NCI-H1048 (cell line): ENCODE measurements at places on chromosomes 7 and 10.

DNA sequence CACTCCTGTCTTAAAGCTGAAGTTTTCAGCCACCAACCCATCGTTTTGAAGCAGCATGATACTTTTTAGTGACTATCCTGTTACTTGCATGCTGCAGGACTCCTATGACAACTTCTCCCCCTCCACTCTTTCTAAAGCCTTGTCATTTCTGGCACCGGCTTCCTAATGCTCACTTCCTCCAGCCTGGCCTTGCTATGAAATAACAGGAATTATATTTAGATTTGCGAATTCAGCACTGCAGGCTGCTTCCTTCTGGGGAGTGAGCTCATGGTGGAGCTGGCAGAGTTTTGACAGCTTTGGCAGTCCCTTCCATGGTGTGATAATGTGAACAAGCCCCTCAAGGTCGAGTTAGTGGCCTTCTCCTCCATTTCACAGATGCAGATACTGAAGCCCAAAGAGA, 13.4 kb downstream of the BLNK start:
- DNase-seq = no peak

GRCh38 chr7:34837801-34838201, 179.8 kb downstream of the NPSR1 start:
- DNase-seq = no peak

DNA sequence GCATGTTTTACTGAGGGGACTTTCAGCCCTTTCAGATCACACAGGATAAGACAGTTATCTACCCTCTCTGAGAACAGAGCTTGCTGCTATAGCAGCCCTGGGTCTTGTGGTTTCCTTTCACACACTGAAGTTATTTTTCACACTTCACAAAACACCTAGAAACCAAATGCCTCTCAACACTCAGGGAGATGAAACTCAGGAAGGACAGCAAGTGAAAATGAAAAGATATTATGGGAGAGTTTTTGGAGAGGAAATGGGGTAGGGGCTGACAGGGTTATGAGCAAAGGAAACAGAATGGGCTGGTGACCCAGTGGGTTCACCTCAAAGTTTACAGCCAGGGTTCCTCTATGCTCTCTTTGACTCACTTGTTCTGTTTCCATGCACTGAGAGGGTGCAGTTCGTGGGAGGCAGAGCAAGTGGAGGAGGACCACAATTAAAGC, 17.0 kb upstream of the GIMAP2 start:
- no peak for DNase-seq

- DNase-seq = no peak
Observed at GRCh38 chr10:80158598-80159127, 26.1 kb downstream of the PLAC9 start.

DNA sequence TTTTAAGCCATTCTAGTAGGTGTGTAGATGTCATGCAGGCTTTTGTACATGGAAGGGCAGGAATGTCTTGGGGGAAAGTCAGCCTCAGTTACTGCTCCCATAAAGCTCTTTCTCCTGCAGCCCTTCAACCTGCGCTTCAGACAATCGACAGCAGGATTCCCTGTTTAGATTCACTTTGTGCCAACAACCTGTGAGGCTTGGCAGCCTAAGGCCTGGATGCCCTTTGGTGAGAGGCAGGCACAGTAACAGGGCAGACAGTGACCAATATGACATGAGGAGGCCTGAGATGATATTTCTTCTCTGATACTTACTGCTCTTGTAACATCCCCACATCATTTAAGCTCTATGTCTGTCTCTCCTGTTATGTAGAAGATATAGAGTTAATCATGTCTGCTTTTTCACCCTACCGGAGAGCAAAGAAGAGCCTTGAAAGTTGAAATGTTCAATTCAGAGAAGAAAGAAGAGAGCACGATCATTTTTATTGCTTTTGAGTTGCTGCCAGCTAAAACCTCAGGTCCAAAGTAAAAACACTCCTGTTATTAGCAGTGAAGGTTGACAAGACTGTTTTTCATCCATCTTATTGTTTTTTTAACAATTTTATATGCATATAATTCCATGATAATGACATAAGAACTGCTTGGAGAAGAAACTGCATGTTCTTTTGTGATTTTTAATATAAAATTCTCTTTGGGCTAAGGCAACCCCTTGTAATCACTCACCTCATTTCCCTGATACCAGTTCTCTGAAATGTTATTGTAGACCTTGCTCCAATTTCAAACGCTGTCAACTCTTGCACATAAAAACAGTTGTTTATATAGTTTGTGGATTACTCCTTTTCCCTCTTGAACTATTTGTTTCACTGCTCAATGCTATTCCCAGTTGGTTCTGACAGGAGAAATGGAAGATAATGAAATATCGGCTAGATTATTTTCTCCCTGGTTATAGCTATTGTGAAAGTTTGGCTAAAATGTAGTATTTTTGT, 140.9 kb downstream of the GALNT17 start:
- no peak for DNase-seq

GRCh38 chr7:7399707-7400106, 136.0 kb downstream of the COL28A1 start:
- no peak for DNase-seq
